ENCODE measurements at places on chromosomes 6 and 20.

- no peak for DNase-seq
Measured at GRCh38 chr6:103002282-103002681, 1608.8 kb downstream of the GRIK2 start.

- no peak for DNase-seq
Measured at GRCh38 chr6:31037682-31038081, 27.4 kb downstream of the MUC22 start.

- peak; percentile 95 for DNase-seq
Measured at GRCh38 chr6:2988426-2989331, 11.0 kb upstream of the NQO2 start.

GRCh38 chr6:163753430-163753829 is 338.9 kb downstream of the QKI start:
- DNase-seq, result no peak

DNA sequence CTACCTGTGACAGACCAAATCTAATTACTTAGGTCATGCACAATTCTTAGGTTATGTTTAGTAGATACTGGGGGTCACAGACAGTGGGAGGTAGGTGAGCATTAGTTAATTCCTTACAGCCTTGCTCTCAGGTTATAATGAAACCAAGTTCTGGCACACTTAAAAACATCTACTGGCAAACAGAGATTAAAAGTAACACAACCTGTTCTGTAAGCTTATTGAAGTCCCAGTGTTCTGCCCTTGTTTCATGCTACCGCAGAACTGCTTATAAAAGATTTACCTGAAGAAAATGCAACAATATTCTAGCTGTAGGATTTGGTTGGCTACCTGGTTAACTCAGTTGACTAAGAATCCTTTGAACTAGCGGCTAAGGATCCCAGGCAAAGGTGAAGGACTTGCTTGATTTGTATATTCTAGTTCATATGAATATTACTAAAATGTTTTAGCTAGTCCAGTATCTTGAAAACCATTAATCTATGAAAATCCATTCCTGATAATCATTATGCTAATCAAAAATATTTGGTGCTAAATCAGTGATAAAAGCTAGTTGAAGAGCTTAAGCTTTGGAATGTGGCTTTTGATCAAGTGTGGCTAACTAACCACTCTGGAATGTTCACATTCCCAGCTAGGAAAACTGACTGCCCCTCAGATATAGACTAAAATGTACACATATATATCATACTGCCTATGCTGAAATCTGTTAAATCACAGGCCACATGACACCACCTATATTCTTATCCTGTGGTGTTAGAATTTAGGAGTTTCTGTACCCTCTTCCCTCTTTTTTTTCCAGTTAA is 7.2 kb downstream of the PEX3 start:
- DNase-seq, result no peak

GRCh38 chr6:41596096-41596685 is 42.1 kb upstream of the MDFI start:
- no peak for DNase-seq

- no peak for DNase-seq
Measured at GRCh38 chr6:23890543-23891227, 235.3 kb upstream of the NRSN1 start.

- DNase-seq, result no peak
Measured at GRCh38 chr20:57693002-57693582, 16.7 kb downstream of the PMEPA1 start.

DNA sequence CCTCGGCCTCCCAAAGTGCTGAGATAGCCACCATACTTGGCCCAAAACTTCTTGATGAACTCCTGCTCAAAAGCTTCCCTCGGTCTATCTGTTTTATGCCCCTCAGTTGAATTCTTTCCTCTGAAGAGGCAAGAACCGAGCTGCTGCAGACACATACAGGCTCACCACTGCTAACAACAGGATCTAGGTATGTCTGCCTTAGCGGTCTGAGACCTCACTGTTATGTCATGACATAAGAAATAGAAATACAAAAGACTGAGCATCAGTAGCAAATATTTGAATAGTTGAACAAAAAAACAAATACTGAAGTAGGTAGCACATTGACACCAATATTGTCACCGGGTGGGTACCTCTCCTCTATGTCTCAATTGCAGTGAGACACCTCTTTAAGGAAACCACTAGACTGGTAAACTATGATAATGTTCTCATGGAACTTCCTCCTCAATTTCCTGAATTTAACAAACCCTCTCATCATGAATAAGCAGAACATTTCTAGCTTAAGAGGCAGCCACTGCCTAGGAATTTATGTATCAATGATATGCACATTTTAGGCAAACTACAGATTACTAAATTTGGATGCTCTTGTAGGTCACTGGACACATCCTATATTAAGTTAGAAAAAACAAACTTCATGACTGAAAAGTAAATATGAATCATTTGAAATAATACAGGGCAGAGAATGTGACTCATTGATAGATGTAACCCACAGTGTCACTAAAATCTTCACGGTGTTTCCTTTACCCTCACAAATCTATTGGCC is 9.4 kb upstream of the STXBP5 start:
- no peak for DNase-seq

GRCh38 chr20:4412216-4412615 is 309.5 kb upstream of the PRND start:
- DNase-seq, result no peak

DNA sequence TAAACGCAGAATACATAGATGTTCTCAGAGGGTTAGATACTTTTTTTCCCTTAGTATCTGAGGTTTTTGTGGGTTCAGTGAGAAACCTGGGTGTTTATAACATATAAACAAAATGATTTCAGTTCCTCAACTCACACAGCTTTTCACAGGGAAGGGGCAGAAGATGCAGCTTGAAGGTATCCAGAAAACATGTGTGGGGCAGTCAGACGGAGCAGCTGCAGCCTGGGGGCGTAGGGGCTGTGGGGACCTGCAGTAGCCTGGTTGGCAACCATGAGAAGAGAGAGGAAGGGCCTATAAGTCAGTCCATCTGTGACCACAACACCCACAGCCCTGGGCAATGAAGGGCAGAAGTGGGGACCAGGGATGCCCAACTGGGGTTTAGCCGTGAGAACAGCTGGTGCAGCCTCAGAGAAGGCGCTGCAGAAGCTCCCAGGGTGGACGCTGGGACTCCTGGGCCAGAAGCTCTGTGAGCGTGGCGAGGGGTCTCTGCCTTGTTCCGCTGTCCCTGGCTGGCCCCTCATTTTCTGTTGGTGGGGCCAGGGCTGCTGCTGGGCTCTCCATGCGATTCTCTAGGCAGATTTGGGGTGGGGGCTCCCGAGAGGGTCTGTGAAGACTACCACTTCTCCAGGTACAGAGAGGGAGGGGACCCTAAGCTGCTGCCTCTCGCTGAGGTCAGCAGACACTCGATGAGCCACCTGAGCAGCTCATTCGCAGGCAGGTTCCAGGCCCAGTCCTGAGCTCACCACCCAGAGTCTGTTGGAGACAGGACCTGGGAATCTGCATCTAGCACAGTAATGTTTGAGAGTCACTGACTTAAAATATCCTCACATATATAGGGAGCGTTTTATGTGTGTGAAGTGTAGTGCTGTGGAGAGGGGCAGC is 181.2 kb downstream of the ZDHHC14 start:
- DNase-seq, result no peak

- DNase-seq, result no peak
Measured at GRCh38 chr6:111150577-111150976, 63.3 kb downstream of the SLC16A10 start.

DNA sequence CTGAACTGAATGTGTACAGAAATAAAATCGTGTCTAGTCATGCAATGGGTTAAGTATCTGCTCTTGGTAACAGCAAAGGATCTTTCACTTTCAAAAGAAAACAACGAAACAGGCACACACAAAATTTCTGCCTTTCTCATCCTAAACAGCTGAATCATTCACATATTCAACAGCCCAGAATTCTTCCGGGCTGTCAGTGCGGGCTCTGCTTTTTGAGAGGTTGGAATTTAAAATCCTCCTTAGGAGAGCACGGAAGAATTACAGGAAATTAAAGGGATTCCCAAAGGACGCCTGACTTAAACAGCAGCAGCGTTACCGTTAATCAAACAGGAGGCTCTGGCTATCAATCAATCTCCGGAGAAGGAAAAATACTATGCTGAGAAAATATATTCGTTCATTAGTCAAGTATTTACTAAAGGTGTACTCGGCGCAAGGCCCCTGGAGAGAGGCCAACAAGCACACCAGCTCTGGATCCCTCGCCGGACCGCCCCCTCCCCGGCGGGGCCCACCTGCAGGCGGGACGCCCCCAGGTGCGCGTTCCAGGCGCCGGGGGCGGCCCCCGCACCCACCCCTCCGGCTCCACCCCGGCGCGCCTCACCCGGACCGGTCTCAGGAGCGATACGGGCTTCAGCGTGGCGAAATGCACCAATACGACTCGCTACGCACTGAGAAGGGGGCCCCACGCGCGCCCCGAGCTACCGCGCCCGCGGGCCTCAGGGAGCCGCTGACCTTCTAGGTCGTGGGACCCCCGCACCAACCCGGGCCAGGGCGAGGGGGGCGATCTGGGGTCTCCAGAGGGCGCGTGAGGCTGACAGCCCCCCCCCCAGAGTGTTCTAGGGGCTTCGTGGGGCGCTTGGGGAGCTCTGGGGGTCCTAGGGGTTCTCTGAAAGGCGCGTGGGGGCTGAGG is 1.0 kb downstream of the NAPB start:
- DNase-seq, result peak; percentile 58

Data from lung (tissue), 17 donors.